ENCODE measurements at places on chromosomes 6 and 20.
A peak's percentile ranks its signal among the peaks of the same experiment; 100 is the strongest.

DNA sequence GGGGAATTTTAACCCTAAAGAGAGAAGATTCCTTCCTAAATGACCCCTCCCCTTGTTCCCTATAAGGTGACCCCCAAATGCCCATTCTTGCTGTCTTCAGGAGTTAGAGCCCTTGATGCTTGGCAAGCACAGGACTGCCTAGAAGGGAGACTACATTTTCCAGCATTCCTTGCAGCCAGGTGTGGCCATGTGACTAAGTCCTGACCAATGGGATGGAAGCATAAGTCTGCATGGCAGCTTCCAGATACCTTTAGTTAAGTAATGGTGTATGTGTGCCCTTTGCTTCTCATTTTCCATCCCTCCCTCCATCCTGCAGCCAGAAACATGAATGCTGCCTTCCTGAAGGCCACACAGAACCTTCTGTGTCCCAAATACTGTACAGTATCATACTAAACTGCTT, 5.5 kb downstream of the BFSP1 start:
- DNase-seq: no peak

DNA sequence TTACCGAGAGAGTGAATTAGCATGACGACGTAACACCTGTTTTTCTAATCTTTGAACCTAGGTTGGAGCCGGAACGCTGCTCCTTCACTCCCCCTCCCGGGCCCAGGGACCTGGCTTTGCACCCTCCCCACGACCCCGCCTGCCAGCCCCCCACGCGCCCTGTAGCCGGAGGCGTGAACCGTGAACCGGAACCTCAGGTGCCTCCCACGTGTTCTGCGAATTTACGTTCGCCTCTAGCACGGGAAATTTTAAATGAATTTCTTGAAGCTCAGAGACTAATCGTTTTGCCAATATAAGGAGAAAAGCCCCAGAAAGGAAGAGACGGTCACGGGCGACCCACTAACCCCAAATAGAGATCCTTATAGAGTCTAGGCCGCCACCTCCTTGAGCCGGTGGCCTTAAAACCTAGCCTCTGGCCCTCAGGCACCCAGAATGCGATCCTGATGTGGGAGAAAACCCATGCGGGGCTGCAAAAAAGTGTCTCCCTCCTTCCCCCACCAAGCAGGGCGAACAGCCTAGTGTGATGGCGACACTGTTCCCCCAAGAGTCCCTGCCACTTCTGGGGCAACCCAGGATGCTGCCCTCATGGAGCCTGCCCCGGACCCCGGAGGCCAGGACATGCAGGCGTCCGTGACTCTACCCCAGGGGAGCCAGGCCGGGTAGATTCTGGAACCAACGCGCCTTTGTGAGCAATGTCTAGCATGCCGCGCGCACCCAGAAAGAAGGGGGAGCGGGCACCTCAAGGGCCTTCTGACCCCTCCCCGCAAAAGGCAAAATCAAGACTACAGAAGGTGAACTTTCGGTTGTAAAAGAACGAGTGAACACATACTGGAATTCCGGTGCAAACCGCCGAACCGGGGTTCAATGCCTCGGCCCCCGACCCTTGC, 2.7 kb upstream of the SIM1 start:
- no peak for DNase-seq

GRCh38 chr6:146768722-146769121, 169.9 kb downstream of the ADGB start:
- DNase-seq: no peak

DNA sequence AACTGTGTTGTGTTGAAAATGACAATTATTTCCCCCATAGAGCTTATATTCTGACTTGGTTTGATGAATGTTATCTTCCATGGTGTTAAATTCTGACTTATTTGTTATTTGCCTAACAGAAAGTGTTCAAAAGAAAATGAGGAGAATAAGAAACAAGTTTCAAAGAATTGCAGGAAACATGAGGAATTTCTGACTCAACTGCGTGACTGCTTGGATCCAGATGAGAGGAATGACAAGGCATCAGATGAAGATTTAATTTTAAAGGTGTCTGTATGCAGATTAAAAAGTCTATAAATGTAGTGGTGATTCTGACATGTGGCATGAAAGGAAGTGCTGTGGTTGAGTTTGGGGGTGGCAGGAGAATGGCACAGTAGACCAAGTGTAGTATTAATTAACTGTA, 50.6 kb downstream of the CCDC170 start:
- no peak for DNase-seq

- no peak for DNase-seq
Observed at GRCh38 chr20:52948491-52948890, 23.7 kb upstream of the TSHZ2 start.

- DNase-seq: peak; percentile 31
Observed at GRCh38 chr6:148464319-148465010, 121.8 kb downstream of the SASH1 start.

DNA sequence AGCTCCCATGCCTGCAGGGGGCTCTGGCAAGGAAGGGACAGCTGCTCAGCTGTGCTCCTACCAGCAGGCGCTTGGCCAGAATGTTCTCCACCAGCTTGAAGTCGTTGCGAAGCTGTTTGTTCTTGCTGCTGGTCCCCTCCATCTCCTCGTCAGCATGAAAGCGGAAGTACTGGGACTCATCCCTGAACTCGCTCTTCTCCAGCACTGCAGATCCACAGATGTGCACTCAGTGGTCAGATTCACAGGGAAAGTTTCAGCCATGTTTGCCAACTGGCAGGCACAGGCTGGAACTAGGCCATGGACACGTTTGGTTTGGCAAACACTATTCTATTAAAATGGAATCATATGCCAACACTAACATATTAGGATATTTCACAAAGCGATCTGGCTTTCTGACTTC, 167.9 kb downstream of the PREX1 start:
- DNase-seq: no peak

GRCh38 chr6:6614096-6614982, 25.8 kb downstream of the LY86 start:
- DNase-seq: no peak

DNA sequence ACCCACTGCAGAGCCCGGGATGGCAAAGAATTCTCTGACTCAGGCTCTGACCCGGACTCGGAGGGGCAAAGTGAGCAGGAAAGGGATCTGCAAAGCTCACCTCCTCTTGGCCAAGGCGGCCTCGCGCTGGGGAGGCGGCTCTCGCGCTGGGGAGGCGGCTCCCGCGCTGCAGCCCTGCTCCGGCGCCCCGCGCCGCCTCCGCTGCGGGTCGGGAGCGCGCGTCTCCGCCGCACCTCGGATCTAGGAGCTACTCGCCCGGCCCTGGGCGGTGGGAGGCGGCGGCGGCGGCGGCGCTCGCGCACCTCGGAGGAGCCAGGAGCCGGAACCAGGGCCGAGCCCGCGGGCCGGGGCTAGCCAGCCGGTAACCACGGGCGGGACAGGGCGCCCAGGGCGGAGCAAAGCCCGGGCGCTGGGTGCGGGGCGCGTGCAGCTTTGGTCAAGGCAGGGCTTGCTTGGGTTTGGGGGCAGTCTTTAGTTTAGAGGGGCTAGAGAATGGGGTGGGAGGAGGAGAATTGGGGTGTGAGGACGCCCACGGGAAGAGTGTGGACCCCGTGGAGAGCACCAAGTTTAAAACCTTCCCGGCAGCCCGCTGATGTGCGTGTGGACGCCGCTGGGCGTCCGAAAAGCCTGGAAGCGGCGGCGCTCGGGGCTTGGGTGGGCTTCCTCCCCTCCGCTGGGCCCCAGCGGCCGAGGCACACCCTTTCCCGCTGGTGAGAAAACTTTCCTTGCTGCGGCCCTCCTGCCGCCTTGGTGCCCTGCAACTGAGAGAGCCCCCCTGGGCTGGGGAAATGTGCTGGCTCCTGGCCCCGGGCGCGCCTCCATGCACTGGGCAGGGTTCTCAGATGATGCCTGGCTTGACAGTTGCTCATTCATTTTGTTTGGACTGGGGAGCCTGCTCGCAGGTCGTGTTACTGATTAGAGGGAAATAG, at the start of gene MRAP2:
TSS of gene MRAP2 (plus strand) at position 250 of the 929 bp plus-strand sequence. CDS start 21,547 bp downstream, outside the sequence.
- DNase-seq: no peak

DNA sequence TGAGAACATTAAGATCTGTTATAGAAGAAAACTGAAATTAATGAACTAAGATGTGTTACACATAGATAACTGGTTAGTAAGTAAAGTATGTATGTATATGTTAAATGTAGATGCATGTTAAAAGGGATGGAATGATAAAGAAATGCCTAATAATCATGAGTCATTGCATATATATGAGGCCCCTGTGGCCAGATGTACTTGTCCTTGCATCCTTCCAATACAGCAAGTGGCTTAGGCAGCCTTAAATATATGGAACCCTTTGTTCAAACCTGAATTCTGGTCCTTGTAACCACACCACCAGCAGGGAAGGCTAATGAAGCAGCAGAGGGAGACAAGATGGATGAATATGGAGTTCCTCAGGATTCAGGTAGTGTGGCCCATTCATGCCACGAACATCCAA, 9.8 kb upstream of the AKAP7 start:
- DNase-seq: no peak

DNA sequence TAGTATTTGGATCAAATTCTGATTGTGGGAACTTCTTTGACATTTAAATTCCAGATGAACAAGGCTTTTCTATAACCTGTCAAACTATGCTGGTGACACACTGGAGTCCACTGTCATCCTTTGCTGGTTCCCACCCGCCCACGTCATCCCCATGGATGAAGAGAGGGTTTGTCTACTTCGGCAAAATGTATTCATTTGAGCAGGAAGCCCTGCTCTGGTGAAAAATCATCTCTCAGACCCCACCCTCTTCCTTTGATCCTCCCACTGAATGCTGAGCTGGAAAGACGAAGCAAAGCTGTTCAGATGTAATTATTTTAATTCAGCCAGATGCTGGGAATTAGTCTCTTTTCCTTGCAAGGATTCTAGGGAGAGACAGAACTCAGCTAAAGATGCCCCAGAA, 50.5 kb downstream of the CPNE5 start:
- DNase-seq: peak; percentile 98

DNA sequence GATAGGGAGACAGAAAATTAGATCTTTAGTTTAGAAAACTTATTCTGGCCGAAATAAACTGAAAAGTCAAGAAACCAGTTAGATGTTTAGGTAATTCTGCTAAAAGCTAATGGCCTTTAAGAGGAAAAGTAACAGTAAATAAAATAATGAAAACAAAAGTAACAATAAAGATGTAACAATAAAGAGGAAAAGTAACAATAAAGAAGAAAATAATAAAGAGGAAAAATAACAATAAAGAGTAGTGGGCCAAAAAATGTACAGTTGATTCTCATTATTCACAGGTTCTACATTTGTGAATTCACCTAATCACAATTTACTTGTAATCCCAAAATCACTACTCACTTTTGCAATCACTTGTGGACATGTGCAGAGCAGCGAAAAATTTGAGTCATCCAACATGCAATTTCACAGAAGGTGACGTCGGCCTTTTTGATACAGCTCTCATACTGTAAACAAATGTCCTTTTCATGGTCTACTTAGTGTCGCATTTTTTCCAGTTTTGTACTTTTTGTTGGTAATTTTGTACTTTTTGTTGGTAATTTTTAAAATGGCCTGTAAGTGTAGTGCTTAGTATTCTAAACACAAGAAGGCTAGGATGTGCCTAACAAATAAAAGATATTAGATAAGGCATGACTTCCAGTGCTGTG, 24.0 kb downstream of the HBS1L start:
- DNase-seq: no peak

DNA sequence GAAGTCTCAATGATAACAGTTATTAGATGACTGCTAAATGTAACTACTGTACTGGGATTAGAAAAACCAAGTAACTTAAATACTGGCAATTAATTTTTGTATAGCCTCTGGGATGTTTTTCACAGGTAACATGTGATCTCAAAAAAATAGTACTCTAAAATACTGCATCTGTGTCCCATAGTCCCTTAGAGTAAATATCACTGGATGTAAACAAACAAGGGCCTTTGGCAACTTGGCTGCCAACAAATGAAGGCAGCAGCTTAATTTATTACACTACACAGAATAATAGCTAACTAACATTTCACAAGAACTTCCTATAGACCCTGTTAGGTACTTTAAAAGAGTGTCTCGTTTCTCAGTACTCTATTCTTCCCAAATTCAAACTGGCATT, 14.0 kb downstream of the ARHGAP18 start:
- no peak for DNase-seq

- DNase-seq: no peak
Observed at GRCh38 chr20:1241456-1241855, 15.6 kb downstream of the RAD21L1 start.

GRCh38 chr6:44234101-44235025, 11.0 kb downstream of the SLC29A1 start:
- peak; percentile 66 for DNase-seq

GRCh38 chr6:38117281-38117680, 297.8 kb downstream of the ZFAND3 start:
- no peak for DNase-seq

DNA sequence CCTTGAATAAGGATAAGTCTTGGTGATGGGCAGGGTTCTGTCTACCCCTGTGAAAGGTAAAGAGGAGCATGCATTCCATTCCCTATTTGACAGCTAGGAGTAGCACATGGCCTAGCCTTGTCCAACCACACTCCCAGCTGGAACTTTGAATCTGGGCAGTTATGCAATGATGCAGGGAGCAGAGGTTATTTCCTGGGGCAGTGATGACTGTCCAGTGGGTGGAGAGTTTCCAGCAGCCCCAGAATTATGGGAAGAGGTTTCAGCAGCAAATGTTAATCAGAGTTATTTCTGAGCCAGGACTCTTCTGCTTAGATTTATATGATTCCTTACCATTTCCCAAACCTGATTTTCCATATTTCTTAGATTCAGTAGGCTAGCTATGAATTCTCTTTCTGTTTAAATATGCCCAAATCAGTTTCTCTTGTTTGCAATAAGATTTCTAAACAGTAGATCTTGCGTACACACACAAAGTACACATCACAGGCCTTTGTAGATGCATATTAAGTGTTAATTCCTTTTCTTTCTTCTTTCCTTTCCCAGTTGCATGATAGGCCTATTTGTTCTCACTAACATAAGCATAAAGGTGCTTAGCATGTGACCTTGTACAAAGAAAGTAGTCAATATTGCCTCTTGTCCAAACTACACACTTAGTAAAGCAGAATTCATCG, 17.3 kb upstream of the TXLNB start:
- DNase-seq: peak; percentile 25

- DNase-seq: peak; percentile 53
Observed at GRCh38 chr6:134097114-134097707, 44.8 kb upstream of the SLC2A12 start.

- no peak for DNase-seq
Observed at GRCh38 chr6:33557376-33557775, 22.7 kb downstream of the BAK1 start.

DNA sequence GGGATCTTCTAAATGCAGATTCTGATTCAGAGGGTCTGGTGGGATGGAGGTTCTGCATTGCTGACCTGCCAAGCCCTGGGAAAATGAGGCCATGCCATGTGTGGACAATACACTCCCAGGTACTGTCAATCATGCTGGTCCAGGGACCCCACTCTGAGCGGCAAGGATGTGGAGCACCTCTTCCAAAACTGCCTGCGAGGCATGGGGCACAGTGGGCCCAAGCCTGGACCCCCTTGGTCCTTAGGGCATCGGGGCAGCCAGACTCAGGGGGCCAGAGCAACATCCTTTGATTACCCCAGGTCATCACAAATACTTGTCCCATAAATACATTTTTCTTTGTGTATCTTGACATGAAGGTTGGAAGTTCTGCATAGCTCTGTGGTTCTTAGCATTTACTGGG, 76.8 kb upstream of the NXT1 start:
- no peak for DNase-seq

GRCh38 chr6:139685009-139685408, 310.6 kb upstream of the CITED2 start:
- no peak for DNase-seq

Data from COLO829 (cell line).